Esophagus mucosa (tissue), 1 donor: ENCODE measurements at places on chromosomes 16 and 17. TPM values are rescaled to one million over a fixed set of nuclear protein-coding genes. Genes with fewer than 3 reads are reported as not detected.

Gene KRTAP1-1
- not detected for total RNA-seq

Gene GPATCH8
- total RNA-seq: 24.7 TPM

Gene CCT6B
- 0.96 TPM for total RNA-seq

Gene TMC7
- 0.72 TPM for total RNA-seq

Gene C16orf46
- total RNA-seq: not detected

Gene ABI3
- 2.7 TPM for total RNA-seq

DNA sequence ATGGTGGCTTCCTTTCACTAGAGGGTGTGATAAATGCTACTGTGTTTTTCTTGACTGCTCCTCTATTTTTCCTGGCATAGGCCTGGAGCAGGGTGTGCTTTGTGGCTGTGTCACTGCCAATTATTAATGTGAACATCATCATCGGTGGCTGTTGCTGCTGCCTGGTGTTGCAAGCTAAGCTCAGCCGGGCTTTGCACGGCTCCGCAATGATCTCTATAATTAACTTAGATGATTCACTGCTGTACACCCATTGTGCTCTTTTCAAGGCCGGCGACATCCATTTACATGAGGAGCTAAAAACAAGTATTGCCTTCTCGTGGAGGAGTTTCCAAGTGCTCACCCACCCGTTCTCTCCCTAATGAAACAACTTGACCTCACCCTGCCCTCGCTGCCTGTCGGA lies 160.1 kb upstream of the IRX3 start:
- ATAC-seq: peak; percentile 94

DNA sequence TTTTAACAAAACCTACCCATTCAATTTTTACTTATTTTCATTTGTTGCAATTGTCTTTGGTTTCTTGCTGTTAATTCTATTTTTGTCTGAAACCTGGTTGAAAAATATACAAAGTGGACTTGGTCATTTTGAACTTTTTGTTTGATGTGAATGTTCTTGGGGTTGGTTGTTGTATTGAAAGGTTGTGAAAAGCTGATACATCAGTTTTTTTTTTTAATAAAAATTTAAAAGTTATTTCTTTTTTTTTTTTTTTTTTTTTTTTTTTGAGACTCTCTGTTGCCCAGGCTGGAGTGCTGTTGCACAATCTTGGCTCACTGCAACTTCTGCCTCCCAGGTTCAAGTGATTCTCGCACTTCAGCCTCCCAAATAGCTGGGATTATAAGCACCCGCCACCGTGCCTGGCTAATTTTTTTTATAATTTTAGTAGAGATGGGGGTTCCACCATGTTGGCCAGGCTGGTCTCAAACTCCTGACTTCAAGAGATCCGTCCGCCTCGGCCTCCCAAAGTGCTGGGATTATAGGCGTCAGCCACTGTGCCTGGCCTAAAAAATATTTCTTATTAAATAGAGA lies 28.9 kb downstream of the WIPF2 start:
- no peak for ATAC-seq

GRCh38 chr16:22728167-22728836 lies 85.7 kb upstream of the HS3ST2 start:
- no peak for ATAC-seq

- peak; percentile 86 for ATAC-seq
These were observed 18.7 kb upstream of the BEAN1 start for GRCh38 chr16:66408163-66409048.

DNA sequence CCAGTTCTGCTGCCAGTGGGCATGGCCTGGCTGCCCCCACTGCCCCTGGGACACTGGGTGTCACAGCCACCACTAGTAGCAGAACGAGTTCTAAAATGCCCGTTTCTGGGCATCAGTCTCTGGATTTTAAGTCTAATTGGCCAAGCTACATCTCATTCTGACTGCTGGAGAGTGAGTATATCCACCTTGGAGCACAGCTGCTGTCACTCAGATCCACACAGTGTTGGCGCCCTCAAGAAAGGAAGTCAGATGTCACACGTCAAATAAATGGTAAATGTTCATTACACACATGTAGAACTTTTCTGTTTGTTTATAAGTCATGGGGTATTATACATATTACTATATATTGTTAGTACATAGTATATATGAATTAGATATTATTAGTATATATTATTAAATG lies 19.4 kb downstream of the GNGT2 start:
- ATAC-seq: no peak

GRCh38 chr17:8503368-8503767 lies 67.7 kb downstream of the NDEL1 start:
- ATAC-seq: no peak

DNA sequence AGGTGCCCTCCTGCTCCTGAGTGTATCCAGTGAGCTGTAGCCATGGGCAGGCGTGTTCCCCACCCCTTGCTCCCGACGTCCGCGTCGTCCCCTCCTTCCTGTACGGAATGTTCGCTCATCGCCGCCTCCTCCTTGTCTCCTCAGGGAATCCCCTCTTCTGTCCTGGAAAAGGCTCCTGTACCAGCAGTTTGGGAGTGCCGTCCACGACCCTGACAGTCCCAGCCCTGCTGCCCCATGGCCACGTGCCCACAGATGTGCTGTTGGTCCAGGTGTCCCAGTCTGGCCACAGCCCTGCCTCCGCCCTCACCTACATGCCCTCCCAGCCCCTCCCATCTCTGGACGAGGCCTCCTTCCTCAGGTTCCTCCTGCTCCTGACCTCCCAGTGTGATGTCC lies 30.2 kb downstream of the OR1D5 start:
- ATAC-seq: no peak
